ENCODE measurements at places on chromosomes 3 and 15.

DNA sequence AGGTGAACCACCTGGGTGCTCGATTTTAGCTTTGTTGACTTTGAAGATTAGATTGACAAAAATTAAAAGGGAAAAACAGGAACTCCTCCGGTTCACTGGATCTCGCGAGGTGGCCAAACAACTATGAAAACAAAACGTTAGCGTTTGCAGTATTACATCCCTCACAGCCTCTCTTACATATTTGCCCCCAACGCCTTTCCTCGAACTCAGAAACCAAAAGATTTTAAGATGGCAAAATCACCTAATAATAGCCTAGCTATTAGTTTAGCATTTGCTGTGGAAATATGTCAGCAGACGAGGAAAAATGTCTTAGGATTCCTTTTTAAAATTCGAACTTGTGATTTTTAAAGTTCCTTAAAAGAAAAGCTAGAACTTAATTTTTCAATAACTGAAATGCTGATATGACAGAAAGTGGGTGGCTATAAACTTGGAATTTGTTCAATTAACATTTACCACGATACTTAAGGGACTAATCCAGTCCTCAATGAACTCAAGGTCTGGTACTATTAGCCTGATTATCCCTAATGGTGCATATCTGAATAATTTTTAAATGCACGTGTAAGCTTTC, 491 bp upstream of the SENP7 start:
- DNase-seq: no peak

DNA sequence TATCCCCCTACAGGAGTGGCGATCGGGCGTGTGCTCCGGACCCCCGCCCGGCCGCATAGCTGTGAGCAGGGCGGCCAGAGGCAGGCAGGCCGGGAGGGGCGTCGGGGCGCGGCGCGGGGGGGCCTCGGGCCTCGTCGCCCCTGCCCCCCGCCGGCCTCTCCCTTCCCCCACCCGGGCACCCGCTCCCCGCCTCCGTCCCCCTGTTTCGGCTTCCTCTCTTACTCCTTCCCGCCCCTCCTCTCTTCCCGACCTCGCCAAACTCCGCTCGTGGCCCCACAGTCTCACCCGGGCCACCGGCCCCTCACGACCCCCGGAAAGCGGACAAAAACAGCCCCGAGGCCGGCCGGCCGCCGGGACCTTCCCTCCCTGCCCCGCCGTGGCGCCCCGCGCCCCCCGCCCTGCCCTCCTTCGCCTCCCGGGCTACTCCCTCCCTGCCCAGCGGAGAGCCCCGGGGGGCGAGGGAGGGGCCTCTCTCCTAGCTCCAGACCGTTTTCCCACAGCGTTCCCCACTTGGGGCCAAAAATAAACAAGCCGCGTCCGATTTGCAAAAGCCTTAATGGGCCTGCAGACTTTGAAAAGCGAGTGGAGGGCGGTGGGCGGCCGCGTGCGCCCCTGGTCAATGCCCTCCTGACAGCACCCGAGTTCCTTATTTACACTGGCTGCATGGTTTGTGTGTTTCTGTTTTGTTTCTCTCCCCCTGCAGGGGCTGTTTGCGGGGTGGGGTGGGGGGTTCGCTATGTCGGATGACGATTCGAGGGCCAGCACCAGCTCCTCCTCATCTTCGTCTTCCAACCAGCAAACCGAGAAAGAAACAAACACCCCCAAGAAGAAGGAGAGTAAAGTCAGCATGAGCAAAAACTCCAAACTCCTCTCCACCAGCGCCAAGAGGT, 1.0 kb downstream of the UBE2E1 start:
- DNase-seq: peak; percentile 63

DNA sequence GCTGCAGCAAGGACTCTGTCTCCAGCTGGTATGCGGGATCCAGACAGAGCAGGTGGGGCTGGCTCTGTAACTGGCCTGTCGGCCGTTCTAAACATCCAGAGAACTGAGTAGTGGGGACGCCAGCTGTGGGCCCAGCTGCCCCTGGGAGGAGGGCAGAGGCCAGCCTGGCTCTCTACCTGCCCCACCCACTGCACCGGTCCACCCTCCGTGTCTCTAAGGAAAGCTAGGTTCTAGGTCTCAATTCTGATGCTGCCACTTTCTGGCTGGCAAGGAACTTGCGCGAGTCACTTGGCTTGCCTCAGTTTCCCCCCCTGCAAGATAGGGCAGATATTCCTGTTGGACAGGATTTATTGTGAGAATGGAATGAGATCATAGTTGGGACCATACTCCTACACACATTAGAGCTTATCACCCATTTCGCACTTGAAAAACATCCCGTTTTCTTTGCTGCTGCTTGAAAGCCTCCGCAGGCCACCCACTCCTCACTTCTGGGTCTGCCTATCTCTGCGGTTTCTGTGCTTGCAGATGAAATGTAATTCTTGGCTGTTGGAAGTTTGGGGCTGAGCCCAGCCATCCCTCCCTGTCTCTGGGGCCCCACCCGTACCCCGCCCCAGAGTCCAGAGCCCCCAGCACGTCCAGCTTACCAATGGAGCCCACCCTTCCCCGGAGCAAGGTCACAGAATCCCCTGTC, 65.8 kb downstream of the IQSEC1 start:
- no peak for DNase-seq

DNA sequence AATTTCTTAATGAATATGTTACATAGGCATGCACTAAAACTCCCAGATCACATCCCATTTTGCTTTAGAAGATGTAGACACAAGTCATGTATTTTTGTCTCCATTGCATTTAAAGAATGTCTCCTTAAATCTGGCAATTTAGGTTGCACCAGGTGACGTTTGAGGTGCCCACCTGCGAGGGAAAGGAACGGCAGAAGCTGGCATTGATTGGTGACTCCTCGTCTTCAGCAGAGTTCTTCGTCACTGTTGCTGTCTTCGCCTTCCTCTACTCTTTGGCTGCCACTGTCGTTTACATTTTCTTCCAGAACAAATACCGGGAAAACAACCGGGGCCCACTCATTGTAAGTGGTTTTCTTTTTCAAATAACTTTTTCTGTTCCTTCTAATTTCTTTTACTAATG, 96.1 kb upstream of the SNTN start:
- no peak for DNase-seq

DNA sequence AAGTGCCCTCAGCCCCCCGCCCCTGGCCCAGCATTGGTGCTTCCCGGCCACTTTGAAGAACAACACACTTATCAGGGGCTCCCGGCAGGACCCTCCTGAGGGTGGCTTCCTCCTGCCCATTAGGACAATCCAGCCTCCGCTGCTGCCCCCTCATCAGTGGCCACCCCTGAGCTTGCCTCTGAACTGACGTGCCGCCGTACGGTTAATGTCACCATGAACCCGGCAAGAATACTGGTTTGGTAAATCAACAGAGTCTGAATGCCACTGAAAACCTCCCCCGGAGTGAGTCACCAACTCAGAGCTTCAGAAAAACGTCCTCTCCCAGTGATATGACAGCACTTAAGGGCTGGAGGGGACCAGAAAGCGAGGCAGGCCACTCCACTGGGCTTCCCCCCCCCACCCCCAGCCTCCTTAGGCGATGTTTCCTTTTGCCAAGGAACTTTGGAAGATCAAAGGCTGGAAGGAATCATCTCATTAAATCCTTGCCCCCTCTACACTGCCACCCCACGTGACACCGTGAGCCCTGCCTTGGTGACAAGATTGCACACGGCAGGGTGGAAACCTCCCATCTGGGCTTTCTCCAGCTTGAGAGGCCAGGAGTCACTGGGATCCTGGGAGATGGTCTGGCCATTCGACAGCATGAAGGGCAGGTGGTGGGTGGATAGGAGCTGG, 142.1 kb downstream of the NUP210 start:
- peak; percentile 37 for DNase-seq

GRCh38 chr3:86989611-86990010, 1.3 kb downstream of the VGLL3 start:
- DNase-seq: no peak

DNA sequence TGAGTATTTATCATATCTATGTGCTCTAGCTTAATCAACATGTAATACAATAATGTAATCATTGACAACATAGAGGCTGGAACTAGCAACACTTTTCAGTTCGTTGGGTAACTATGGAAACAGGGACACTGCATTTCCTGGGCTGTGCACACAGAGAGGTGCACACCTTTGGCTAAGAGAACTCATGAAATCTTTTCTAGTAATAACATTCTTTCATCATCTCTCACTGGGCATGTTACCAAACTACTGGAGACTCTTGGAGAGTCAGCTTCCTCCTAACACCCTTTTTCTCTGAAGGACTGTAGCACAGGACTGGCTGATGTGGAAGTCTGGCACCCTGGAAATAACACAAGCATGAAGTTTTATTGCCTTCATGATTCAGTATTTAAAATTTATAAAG, 135.6 kb downstream of the KCNMB2 start:
- DNase-seq: no peak

- no peak for DNase-seq
Observed at GRCh38 chr3:155766206-155766605, 21.3 kb upstream of the PLCH1 start.

DNA sequence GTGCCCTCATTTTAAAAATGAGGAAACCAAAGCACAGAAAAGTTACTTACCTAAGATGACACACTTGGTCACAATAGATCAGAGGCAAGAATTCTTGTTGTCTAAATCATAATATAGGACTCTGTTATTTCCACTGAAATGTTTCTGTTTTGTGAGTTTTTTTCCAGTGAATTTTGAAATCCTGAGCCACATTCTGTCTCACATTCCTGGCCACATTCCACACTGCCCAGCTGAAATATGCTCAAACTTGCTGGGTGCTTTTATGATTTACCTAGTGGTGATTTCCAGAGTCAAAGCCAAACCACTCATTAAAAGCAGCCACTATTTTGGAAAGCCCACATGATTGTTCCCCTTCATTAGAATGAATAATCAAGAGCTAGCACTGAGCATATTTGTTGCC, 82.3 kb upstream of the NPHP3 start:
- no peak for DNase-seq

GRCh38 chr3:174325834-174326700, 533.1 kb upstream of the NAALADL2 start:
- DNase-seq: no peak

GRCh38 chr3:140726066-140726465, 48.2 kb downstream of the TRIM42 start:
- DNase-seq: no peak

DNA sequence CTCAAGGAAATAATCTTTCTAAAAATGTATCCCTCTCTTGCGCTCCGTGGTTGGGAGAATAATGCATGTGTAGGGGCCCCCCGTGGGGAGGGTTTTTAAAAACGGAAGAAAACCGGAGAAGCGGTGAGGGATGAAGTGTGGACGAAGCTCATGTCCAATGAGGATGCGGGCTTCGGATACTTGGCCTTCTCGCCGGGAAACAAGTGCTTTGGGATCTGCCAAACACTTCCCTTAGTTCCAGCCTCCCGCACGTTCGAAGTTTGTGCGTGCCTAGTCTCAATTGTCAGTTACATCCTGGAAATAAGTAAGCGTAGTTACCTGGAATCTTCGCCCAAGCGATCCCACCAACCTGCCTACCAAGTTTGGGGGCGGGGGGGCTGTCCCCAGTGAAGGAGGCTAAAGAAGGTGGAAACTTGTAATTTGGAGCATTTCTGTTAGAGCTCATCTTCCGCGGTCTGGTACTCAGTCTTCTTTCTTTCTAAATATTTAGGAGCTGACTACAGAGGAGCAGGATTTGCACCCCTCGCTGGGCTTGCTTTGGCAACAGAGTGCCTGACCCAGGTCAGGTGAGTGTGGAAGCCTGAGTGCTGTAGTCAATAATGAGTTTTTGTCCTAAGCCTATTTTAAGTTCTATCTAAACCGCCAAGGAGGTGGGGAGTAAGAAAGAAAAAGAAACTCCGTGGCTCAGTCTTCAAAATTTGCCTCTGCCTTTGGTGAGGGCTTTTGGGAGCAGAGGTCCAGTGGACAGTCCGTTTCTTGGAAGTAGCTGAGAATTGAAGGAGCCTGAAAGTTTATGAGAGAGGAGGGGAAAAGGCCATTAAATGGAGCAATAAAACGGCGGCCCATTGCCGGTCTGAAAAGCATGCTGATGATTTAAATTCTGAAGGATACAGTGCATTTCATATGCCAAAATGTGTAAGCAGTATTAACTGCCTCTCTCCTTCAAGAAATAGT, 1.1 kb downstream of the ITPR1 start:
- DNase-seq: peak; percentile 67

- DNase-seq: no peak
Observed at GRCh38 chr3:141469720-141470119, 17.1 kb upstream of the RASA2 start.

DNA sequence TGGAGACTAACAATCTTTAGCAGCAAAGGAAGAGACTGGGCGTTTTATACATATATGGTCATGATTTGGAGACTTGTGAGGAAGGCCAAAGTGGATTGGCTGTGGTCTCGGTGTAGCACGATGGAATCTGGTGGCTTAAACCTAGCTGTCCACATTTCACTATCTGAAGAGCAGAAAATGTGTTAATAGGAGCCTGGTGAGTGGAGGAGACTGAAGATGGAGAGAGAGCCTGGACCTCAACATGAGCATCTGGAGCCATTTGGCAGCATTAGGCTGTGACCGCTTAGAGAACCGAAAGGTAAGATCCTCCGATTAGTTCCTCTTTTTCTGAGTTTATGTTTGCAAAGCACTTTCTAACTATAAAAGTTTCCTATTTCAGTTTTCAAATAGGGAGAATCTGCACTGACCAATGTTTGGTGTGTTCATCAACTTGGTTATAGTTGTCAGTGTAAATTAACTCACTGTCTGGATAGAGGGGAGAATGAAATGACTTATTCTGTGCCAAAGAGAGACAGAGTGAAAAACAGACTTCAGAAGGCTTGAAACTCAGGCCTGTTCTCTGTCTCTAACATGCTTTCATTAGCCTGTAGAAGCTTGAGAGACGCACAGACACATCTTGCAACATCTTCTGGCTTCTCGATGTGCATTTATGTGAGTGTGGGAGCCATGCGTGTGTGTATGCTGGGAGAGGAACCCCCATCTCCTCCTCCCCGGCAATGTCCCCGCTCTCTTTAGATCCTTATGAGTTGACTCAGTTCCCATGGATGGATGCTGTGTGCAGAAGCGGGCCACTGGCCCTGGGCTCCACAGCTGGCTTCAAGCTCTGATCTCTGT, 244.7 kb upstream of the TBL1XR1 start:
- DNase-seq: no peak
